ENCODE measurements at places on chromosomes 2 and 18.
A peak's percentile ranks its signal among the peaks of the same experiment; 100 is the strongest.

- peak; percentile 78 for DNase-seq
Observed at GRCh38 chr2:119218478-119219064, 5.1 kb upstream of the STEAP3 start.

DNA sequence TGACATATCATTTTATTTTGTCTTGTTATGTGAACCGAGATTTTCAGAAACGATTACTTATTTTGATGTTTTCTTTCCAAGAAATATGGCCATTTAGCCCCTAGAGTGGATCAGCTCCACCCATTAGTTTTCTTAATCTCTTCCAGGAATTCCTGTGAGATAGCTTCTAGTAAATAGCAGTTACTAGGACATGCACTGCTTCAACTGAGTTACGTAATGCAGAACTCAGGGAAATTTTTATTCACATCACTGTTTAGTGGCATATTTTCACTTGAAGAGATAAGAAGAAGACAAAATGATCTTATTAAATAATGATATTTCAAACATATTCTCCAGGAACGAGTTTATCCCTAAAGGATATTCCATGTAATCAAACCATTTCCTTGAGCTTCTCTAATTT lies 573.5 kb upstream of the CNTNAP5 start:
- DNase-seq: peak; percentile 38

- DNase-seq: peak; percentile 69
Observed at GRCh38 chr18:3305354-3305762, 43.4 kb downstream of the MYL12B start.

DNA sequence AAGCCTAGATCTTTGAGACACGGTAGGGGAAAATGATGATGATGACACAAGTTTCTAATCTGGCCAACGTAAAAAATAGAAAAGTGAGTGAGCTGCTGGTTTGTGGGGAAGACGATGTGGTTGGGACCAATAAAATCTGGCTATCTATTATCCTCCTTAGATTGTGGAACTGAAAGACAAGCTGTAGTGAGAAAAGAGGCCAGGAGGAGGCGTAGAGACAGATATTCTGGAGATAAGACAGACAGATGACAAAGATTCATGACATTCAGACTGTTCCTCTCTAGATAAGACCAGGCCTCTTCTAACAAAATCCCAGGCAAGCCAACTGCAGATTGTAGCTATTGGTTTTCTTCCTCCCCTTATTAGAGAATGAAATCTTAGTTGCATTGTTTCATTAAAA lies 376.3 kb upstream of the UBE2E3 start:
- DNase-seq: peak; percentile 85

DNA sequence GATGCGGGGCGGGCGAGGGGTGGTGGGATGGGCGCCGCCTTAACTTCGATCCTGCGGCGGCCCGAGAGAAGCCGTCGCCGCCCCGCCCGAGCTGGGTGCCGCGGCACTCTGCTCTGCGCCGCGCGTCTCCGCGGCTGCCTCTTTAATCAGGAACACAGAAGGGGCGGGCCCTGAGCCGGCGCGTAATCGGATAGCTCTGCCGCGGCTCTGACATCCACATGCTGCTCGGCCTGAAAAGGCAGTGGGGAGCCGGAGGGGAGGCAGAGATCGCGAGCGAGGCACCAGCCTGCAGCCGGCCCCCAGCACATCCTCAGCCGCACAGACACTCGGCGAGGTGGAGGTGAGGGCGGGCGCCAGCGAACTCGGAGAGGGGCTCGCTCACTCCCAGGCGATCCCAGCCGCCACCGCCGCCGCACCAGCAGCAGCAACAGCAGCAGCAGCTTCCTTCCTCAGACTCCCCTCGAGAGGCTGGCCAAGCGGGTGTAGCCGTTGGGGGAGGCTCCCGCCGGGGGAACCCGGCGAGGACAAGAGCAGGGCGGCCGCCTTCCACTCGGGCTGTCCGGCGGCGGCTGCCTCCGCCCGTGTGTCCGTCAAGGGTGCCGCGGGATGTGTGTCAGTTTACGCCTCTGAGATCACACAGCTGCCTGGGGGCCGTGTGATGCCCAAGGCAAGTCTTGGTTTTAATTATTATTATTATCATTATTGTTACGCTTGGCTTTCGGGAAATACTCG lies at the start of gene NRP2:
Gene NRP2 (plus strand): TSS at position 263 of the 732 bp plus-strand sequence. CDS start 790 bp downstream, outside the sequence.
- DNase-seq: peak; percentile 43

DNA sequence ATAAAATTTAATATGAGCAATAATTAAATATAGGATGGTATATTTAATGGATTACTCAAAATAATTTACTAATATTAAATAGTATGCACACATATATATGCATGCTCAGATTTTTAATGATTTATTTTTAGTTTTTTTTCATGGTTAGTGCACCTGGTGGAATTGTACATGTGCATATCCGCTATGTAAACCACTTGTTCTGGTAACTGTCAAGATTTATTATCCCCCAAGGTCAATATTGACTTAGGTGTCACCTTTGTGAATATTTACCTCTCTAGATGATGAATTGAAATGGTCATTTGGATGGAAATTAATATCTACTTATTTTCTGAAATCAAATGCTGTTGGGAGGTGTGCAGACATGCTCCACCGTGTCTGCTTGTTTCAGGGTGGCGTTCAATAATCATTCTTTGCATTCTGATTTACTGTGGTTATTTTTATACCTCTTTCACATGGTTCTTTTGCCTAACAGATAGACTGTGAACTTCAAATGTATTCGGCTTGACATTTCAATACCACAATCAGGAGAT lies 14.7 kb downstream of the CNTNAP5 start:
- DNase-seq: no peak

- DNase-seq: no peak
Observed at GRCh38 chr18:56321470-56321869, 316.9 kb downstream of the TXNL1 start.

GRCh38 chr2:29182920-29183319 lies 67.7 kb downstream of the CLIP4 start:
- no peak for DNase-seq

- no peak for DNase-seq
Observed at GRCh38 chr2:119943058-119943457, 69.8 kb upstream of the EPB41L5 start.

DNA sequence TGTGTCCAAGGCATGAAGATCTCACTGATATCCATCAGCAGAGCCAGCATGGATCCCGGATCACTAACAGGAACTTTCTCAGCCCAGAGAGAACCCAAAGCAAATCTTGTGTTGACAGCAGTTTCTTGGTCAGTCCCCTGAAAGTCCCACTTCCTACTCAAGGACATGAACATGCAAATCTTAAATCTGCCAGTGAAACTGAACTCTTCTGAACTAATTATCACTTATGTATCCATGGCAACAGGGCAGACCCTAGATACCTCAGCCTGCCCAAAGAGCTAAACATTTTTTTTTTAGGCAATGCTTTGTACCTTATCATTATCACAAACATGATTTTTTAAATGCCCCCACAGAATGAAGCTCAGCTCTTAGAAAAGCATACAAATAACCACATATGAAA lies 127.8 kb upstream of the DDX18 start:
- no peak for DNase-seq

DNA sequence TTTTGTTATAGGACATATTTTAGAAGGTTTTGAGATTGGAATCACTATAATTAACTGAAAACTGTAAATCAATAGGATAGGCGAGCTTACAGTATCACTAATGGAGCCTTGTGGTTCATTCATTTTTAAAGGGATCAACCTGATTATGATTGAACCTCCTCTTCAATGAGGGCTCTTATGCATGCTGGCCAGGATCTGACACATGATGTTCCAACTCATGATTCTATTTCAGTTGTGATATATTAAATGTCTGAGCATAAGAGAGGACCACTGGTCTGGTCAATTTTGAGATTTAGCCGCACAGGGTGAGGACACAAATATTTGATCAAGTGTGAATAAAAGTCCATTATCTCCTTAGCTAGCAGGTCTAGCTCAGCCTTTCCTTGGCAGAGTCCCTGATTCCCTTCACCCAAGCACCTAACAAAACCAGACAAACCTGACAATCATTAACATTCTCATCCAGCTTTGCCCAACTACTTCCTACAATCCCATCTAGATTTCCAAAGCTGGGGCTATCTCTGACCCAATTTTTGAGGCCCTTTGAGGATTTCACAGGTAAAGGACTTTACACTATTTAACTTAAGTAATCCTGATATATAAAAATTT lies 6.9 kb upstream of the MAP4K4 start:
- no peak for DNase-seq

GRCh38 chr2:2253172-2254016 lies 77.7 kb downstream of the MYT1L start:
- no peak for DNase-seq

GRCh38 chr18:36281936-36282335 lies 15.6 kb upstream of the FHOD3 start:
- DNase-seq: no peak

GRCh38 chr18:23682472-23682871 lies 6.8 kb upstream of the LAMA3 start:
- DNase-seq: no peak

DNA sequence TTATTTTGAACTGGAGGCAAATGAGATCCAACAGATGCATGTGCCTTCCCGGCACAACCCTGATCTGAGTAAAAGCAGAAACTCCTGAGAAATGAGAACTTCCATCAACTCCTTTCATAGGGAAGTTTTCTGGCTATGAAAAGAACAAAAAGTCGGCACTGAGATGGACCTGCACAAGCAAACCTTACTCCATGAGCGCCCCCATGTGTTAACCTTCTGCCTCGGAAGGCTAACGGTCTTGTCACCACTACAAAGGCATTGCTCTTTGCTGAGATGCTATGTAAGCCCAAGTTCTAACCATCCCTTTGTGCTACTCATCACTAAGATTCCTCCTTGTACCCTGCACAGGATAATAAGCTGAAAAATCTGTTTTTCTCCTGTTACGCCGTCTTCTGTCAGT lies 57.3 kb upstream of the SULT1C3 start:
- peak; percentile 46 for DNase-seq

DNA sequence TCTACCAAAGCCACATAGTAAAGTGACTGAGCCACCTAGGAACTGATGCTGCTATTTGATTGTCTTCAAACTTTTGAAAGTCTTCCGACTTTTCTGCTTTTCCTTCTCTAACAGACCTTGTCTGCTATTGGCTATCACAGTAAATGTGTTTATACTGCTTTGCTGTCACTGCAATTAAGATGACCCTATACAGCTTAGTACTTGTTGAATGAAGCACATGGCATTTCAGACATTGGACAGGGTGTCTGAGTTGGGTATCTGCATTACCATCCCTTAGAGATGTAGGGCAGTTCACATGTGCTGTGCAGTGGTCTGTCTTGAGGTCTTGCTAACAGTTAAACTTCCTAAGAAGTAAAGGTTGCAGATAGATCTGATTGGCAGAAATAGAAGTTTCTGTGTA lies 3.6 kb downstream of the WDR43 start:
- no peak for DNase-seq

- DNase-seq: no peak
Observed at GRCh38 chr18:48672671-48673340, 134.0 kb downstream of the CTIF start.

GRCh38 chr2:176986487-176986886 lies 226.1 kb upstream of the HNRNPA3 start:
- DNase-seq: no peak

- DNase-seq: no peak
Observed at GRCh38 chr2:235212501-235213158, 260.8 kb downstream of the SH3BP4 start.

DNA sequence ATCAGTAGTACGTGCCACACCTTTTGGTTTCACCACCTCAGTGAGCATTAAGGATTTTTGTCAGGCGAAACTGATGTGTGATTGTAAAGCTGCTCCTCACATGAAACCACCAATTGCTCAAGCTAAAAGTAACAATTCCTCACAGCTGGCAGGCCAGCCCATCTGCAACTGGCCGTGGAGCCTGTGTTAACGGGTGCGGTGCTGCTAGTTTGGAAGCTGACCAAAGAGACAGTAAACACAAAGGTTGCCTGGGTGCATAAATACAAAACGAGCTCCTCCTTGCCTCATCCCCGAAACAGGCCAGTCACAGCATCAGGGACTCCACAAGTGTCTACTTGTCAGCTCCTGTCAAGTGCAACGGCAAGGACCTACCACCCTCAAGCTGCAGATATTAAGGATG lies 32.0 kb downstream of the LGALSL start:
- DNase-seq: no peak

DNA sequence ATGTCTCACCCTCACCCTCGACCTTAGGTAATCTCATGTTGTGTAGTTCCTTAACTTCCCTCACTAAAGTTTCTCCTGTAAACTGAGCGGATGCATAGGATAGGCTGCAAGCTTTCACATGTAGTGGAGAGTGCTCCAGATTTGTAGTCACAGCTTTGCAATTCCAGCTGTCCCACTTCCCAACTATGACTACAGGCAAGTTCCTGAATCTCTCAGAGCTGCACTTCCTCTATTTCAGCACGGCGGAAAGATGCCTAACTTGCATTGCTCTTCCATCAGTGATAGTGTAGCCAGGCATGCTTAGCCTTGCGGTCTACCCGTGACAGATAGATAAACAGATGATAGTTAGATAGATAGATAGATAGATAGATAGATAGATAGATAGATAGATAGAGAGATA lies 183.1 kb upstream of the CCDC68 start:
- DNase-seq: no peak

DNA sequence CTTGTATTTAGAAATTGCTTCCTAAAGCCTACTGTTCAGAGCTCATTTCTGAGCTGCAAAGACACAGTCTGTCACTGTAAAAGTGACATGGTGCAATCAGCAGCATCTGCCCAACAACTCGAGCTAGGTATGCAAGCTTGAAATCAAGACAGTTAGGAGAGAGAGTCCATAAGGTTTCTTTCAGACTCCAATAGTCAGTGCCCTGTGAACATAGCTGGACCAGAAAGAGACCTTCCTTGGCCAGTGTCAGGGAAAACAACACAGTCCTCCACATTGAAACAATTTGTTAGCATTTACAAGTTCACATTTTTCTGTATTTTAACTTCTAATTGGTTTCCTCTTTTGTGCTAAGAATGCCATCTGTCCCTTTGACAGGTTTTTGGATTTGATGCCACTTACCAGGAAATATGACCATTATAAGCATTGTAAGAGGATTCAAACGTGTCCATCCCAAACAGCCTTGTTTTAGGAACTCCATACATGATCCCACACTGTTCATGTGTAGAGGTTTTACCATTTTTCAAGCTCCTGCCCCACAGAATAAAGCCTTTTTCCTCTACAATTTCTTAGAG lies 8.9 kb upstream of the MYCN start:
- DNase-seq: no peak

- no peak for DNase-seq
Observed at GRCh38 chr2:171320208-171320621, 113.6 kb downstream of the METTL8 start.

DNA sequence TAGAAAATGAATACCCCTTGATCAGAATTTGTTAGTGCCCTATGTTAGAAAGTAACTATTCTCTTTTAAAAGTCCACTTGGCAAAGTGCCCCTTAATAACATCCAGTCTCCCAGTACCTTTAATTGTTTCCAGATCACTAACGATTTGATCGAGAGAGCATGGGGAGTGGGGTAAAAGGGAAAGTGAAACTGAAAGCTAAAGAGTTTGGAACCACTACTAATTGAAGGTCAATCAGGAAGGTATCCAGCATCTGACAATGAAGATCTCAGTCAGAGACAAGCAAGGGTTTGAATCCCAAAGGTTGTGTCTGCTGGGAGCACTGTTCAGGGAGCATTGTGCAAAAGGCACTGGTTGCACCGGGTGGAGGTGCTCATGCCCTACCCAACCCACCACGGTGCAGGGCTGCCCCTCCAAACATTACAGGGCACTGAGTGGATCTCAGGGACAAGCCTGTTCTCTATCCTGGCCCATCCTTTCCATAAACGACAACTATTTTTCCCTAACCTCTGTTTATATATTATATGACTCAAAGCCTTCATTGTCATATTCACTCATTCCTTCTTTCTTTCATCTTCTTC lies 14.6 kb upstream of the RIT2 start:
- DNase-seq: peak; percentile 82

GRCh38 chr18:23257137-23257536 lies 121.9 kb downstream of the CABLES1 start:
- no peak for DNase-seq

Measured in OCI-M1 (cell line).